H9 (cell line): ENCODE measurements at places on chromosomes 2 and 18.

- no peak for DNase-seq
Measured at GRCh38 chr2:191276792-191277465, 31.7 kb downstream of the MYO1B start.

DNA sequence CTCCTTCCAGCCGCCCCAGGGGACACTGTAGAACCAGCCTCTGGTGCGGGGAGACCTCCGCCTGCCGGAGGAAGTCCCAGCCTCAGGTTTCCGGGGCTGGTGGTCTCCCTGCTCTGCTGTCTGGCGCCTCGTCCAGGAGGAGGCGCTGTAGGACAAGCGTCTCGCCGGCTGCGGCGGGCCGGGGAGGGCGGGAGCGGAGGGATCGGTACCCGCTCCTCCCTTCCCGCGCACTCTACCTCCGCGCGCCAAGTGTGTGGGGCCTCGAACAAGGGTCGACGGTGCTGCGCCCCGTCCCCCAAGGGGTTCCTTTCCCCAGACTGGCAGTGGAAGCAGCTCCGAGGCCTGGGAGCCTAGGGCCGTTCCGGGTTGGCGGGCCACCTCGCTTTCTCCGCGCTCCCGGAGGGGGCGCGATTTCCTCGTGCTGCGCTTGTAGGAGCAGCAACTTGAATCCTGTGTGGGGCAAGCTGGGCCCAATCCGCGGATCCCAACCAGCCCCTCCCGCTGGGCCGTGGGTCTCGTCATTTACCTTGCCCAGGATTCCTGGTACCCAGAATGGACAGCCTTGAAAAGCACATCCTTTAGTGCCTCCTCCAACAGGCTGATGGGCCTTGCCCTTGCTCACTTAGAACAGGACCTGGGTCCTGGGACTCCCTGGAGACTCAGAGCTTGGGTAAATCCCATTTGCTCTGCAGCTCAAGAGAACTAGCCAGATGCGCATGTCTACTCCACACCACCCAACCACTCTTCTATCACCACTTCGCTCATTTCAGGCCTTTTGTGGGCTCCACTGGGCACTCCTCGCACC is 10.6 kb upstream of the HOXD4 start:
- peak; percentile 88 for DNase-seq

GRCh38 chr2:239751679-239752355 is 273.3 kb downstream of the NDUFA10 start:
- DNase-seq: no peak

- DNase-seq: no peak
Measured at GRCh38 chr2:58629545-58630119, 388.5 kb upstream of the FANCL start.
